Renal cortical epithelial cell (primary cell): ENCODE measurements at places on chromosomes 4 and X. TPM values are rescaled to one million over a fixed set of nuclear protein-coding genes. Genes with fewer than 3 reads are reported as not detected.

- no peak for DNase-seq
Observed at GRCh38 chr4:29046781-29047180, 1673.4 kb upstream of the PCDH7 start.

DNA sequence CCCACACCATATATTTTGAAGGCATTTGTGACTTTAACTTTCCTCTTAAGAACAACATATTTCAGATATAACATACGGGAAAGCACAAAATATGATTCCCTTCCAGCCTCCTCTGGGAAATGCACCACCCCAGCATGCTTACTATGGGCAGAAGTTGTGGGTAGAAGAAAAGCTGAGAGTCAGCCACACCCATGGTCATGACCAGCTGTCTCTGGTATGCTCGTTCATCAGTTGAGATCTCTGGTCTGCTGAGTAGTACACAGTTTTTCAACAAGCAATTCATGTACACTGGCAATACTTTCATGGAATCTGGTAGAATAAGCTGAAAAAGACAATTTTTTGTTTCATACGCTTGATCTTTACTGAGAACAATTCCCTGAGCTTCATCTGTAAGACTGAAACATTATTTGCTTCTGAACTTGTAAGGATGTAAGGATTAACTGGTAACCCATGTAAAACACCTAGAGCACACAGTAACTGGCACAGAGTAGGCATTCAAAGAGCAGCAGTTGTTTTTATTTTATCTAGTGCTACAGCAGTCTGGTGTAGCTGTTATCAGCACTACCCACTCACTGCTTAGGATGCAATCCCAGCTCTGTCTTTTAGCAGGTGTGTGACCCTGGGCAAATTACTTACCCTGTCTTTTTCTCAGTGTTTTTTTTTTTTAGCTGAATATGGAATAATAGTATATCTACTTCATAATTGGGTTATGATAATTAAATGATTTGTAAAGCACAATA, 47.6 kb downstream of the METTL14 start:
- no peak for DNase-seq

Gene SEPSECS
- 6.9 and 11.8 TPM in 2 replicates for total RNA-seq

DNA sequence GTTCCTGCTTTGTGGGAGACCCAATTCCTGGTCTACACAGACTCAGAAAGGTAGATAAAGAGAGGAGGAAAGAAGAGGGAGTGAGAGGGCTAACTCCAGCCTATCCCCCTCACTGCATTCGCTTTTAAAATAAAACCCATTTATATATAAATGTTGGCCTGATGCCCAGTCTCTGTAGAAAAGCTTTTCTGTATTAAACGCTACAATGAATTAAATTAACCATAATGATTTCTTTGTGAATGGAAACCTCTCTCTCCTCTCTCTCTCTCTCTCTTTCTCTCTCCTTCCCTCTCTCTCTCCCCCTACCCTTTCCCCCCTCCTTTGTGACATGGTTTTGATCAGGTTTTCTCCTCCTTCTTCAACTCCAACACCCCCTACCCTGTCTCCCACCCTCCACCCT, 34.8 kb downstream of the PJA1 start:
- DNase-seq, result no peak
